A673 (cell line): ENCODE measurements at places on chromosomes 4 and X.

DNA sequence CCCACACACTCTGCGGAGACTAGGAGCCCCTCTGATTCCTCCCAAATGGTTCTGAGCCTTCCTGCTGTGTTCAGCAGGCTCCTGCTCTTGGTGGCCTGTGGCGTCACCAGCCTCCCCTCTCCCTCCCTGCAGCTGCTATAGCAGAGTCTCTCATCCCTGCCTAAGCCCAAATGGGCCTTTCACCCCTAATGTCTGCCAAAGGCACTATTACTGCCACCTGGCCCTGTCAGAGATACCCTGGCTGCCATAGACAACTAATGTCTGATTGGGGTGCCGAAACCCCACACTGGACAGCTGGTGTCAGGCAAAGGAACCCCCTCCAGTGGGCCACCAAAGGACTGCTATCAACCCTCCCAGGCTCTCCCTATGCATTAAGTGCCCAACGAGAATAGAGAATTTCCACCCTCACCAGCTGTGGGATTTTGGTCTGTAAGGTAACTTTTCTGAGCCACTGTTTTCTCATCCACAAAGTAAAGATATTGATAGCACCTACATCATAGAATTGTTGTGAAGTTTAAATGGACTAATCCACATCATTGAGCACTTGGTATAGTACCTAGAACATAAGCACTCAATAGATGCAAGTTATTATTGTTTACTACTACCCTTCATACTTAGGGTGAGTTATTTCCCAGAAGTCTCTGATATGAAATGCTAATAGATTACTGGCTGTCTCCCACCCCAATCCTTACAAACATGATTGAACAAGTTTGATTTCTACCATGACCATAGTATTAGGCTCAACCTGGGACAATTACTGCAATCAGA lies 421.3 kb downstream of the MID1IP1 start:
- no peaks in the 10 kb centered on the region for H3K36me3 ChIP-seq
- H3K4me3 ChIP-seq, result no peak overlapping the region
- H3K27ac ChIP-seq, result no peak overlapping the region
- no peak for DNase-seq

- H3K4me3 ChIP-seq, result no peak overlapping the region
- no peak for DNase-seq
- H3K36me3 ChIP-seq, result no peaks in the 10 kb centered on the region
- H3K27me3 ChIP-seq, result no peaks in the 10 kb centered on the region
- H3K27ac ChIP-seq, result no peak overlapping the region
Observed at GRCh38 chr4:153655928-153656327, 28.2 kb upstream of the TLR2 start.

GRCh38 chrX:73683236-73683859 lies 120.4 kb downstream of the CHIC1 start:
- H3K4me1 ChIP-seq, result no peaks in the 10 kb centered on the region
- H3K36me3 ChIP-seq, result no peaks in the 10 kb centered on the region
- H3K27me3 ChIP-seq, result peaks cover 3% of the 10 kb centered on the region
- no peak overlapping the region for H3K27ac ChIP-seq

DNA sequence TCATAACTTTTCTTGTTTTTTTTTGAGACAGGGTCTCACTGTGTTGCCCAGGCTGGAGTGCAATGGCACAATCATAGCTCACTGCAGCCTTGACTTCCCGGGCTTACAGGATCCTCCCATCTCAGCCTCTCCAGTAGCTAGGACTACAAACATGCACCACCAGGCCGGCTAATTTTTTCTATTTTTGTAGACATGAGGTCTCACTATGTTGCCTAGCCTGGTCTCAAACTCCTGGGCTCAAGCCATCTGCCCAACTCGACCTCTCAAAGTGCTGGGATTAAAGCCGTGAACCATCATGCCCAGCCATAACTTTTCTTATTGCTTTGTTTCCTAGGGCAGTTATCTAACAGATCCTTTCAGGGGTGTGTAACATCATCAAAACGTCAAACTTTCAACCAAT lies 11.8 kb downstream of the SEC24D start:
- H3K27me3 ChIP-seq, result no peaks in the 10 kb centered on the region
- H3K27ac ChIP-seq, result no peak overlapping the region
- DNase-seq, result no peak
- no peak overlapping the region for H3K4me3 ChIP-seq
- peaks cover 15% of the 10 kb centered on the region for H3K4me1 ChIP-seq

DNA sequence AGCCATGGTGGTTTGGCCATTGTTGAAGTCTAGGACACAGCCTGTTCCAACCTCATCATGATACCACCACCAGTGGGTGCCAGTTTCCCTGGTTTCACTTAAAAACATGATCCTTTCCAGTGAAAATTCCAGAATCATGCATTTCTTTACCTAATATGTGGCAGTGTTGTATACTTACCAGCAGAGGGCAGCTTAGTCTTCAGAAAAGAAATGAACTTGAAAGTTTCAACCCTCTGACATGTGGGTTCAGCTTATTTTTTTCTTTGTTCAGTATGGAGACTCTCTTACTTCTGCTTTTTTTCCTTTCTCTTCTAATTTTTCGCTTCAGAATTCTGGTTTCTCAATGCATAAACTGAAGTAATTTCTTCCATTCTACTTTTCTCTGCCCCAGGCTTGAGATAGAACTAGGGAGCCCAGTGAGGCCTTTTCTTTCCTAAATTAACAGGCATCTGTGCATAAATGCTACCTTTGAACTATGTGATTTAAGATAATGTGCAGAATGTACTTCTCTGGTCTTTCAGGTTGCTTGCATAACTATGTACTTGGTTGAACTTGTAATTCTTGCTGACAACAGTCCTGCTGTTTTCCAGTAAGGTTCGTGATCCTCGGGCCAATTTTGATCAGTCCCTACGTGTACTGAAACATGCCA lies 10.7 kb downstream of the LIAS start:
- H3K36me3 ChIP-seq, result peaks cover 9% of the 10 kb centered on the region
- H3K4me3 ChIP-seq, result no peak overlapping the region
- H3K4me1 ChIP-seq, result peaks cover 8% of the 10 kb centered on the region
- no peaks in the 10 kb centered on the region for H3K27me3 ChIP-seq
- DNase-seq, result peak; percentile 92

DNA sequence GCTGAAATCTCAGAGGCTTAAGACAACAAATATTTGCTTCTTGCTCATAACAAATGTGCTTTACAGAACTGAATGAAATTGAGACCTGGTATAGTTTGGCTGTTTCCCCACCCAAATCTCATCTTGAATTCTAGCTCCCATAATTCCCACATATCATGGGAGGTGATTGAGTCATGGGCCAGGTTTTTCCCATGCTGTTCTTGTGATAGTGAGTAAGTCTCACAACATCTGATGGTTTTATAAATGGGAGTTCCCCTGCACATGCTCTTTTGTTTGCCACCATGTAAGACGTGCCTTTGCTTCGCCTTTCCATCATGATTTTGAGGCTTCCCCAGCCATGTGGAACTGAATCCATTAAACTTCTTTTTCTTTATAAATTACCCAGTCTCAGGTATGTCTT lies 221.1 kb upstream of the DIPK2B start:
- H3K27ac ChIP-seq, result no peak overlapping the region
- H3K4me3 ChIP-seq, result no peak overlapping the region
- H3K27me3 ChIP-seq, result no peaks in the 10 kb centered on the region

DNA sequence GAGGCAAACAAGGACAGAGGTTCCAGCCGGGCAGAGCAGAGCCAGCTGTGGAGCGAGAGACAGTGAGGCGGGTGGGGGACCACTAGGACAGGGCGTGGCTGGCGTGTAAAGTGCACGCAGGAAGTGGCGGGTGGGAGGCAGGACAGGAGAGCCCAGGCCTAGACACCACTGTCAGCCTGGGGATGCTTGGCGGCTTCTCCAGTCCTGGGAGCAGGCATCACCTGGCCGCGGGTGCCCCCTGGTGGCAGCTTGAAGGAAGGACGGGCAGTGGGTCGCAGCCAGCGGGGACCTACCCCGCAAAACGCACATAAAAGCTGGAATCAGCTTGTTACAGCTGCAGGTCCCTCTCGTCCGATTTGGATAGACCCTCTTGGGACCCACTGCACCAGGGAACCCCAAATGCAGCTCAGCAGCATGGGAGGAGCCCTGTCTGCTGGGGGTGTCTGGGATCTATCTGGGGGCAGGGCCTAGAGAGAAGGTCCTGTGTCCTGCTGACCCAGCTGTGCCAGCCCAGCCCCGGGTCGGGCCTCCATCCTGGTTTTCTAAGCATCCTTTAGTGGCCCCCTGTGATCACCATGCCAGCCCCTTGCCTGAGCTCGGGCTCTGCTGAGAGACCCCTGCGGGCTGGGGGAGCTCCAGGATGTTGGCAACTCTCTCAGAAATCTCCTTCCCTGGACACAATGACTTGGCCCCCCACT lies 57.7 kb downstream of the WFS1 start:
- no peak overlapping the region for H3K4me3 ChIP-seq
- DNase-seq, result peak; percentile 77
- no peak overlapping the region for H3K27ac ChIP-seq
- peaks cover 13% of the 10 kb centered on the region for H3K4me1 ChIP-seq
- H3K36me3 ChIP-seq, result no peaks in the 10 kb centered on the region

GRCh38 chr4:15077969-15078368 lies 75.7 kb downstream of the CPEB2 start:
- H3K4me3 ChIP-seq, result no peak overlapping the region
- no peaks in the 10 kb centered on the region for H3K36me3 ChIP-seq
- no peak for DNase-seq
- H3K27ac ChIP-seq, result no peak overlapping the region
